Tracheal epithelial cell (primary cell): ENCODE measurements at places on chromosomes 6 and 20. TPM values are rescaled to one million over a fixed set of nuclear protein-coding genes. Genes with fewer than 3 reads are reported as not detected.

Gene STMND1
- 0.24 TPM in 1 of 2 replicates, not detected in the other for total RNA-seq

Gene EGFL8
- total RNA-seq = 0.24 TPM in 1 of 2 replicates, not detected in the other

Gene ZNF391
- 0.64 and 2.4 TPM in 2 replicates for total RNA-seq

Gene SLC17A9
- total RNA-seq = 0.43 and 2.4 TPM in 2 replicates

Gene MAN1A1
- total RNA-seq = 4.5 and 17.4 TPM in 2 replicates

Gene L3MBTL1
- 3.6 and 5.5 TPM in 2 replicates for total RNA-seq

Gene RPN2
- 201 and 216 TPM in 2 replicates for total RNA-seq

Gene ERVFRD-1
- total RNA-seq = not detected in 2 replicates

Gene UBD
- 9.9 TPM in 1 of 2 replicates, not detected in the other for total RNA-seq

Gene AK9
- 2.2 and 3.2 TPM in 2 replicates for total RNA-seq

Gene ILRUN
- total RNA-seq = 48.9 and 52.4 TPM in 2 replicates

Gene HIVEP2
- 10.0 and 16.6 TPM in 2 replicates for total RNA-seq

Gene CLPSL2
- total RNA-seq = not detected in 2 replicates

Gene ECT2L
- total RNA-seq = under 0.01 and 0.21 TPM in 2 replicates

Gene TPX2
- total RNA-seq = 3.4 and 7.0 TPM in 2 replicates
